Adrenal gland (tissue), 19 donors: ENCODE measurements at places on chromosomes 12 and 14. TPM values are rescaled to one million over a fixed set of nuclear protein-coding genes. Genes with fewer than 3 reads are reported as not detected.

- no peaks in the 10 kb centered on the region for H3K36me3 ChIP-seq
- H3K27ac ChIP-seq = peak overlapping the region; percentile 30
These were observed 663 bp downstream of the PTGER2 start for GRCh38 chr14:52314595-52315354.

Gene IRAK4
- polyA plus RNA-seq = 11.4 TPM

DNA sequence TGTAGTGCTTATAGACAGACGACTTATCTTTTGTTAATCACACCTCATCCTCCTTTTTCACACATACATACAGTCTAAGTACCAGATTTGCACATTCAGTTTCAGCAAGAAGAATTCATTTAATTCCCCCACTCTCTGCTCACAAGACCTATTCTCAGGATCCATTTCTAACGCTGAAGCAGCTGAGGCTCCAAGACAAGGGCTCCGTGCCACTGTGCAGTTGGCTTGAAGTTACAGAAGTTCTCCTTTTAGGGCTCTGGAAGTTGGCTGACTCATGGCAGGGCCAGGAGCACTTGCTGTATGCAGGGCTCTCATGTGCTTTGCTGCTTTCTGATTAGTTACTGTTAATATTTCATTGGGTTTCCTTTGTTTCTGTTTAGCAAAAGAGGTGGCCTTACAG lies 1566.9 kb upstream of the TMEM132C start:
- no peaks in the 10 kb centered on the region for H3K36me3 ChIP-seq
- no peak overlapping the region for H3K4me3 ChIP-seq
- no peak for DNase-seq
- no peaks in the 10 kb centered on the region for H3K27me3 ChIP-seq
- H3K27ac ChIP-seq = no peak overlapping the region
- no peaks in the 10 kb centered on the region for H3K4me1 ChIP-seq

Gene HOXC6
- polyA plus RNA-seq = 23.1 TPM

- no peaks in the 10 kb centered on the region for H3K27me3 ChIP-seq
- H3K4me3 ChIP-seq = peak overlapping the region; percentile 97
- H3K4me1 ChIP-seq = peaks cover 31% of the 10 kb centered on the region
- peak; percentile 81 for DNase-seq
These were observed 490 bp downstream of the SOS2 start for GRCh38 chr14:50230701-50231474.

- no peaks in the 10 kb centered on the region for H3K36me3 ChIP-seq
- no peaks in the 10 kb centered on the region for H3K27me3 ChIP-seq
- no peak overlapping the region for H3K4me3 ChIP-seq
- no peak overlapping the region for H3K27ac ChIP-seq
- no peaks in the 10 kb centered on the region for H3K4me1 ChIP-seq
These were observed 58.2 kb upstream of the ZFP36L1 start for GRCh38 chr14:68851078-68851477.

DNA sequence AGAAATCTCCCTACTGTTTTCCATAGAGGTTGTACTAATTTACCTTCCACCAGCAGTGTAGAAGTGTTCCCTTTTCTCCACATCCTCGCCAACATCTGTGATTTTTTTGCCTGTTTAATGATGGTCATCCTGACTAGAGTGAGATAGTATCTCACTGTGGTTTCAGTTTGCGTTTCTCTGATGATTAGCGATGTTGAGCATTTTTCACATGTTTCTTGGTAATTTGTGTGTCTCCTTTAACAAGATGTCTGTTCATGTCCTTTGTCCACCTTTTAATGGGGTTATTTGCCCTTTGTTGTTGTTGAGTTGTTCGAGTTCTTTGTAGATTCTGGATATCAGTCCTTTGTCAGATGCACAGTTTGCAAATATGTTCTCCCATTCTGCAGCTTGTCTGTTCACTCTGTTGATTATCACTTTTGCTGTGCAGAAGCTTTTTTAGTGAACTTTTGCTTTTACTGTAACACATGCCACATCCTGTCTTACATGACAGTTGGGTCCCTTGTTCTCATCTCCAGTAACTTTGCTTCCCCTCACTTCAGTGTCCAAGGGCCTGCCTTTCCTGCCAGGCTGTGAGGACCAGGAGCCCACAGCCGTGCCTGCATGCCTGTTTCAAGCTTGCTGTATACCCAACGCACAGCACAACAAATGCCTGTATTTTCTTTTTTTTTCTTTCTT lies 64.9 kb downstream of the SPRING1 start:
- H3K27me3 ChIP-seq = no peaks in the 10 kb centered on the region
- H3K27ac ChIP-seq = no peak overlapping the region
- H3K36me3 ChIP-seq = no peaks in the 10 kb centered on the region
- H3K4me1 ChIP-seq = no peaks in the 10 kb centered on the region
- no peak overlapping the region for H3K4me3 ChIP-seq

DNA sequence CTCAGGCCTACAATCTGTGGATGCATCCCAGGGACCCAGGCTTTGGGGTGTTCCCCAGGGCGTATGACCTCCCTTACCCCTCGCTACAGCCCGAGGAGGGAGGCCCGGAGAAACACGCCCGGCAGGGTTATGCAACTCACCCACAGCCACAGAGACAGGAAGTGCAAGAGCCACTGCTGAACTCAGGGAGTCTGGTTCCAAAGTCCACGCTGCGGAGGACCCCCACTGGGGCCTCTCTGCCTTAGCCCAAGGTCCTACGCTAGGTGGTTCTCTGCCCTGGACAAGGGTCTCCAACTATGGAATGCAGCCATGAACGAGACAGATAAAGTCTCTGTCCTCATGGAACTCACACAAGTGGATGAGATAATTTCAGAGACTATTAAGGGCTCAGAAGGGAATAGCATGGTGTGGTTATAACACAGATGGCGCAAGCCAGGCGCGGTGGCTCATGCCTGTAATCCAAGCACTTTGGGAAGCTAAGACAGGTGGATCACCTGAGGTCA lies 11.3 kb downstream of the SCARB1 start:
- peak; percentile 79 for DNase-seq
- H3K4me1 ChIP-seq = peaks cover 83% of the 10 kb centered on the region
- H3K27ac ChIP-seq = peak overlapping the region; percentile 91
- H3K27me3 ChIP-seq = no peaks in the 10 kb centered on the region

DNA sequence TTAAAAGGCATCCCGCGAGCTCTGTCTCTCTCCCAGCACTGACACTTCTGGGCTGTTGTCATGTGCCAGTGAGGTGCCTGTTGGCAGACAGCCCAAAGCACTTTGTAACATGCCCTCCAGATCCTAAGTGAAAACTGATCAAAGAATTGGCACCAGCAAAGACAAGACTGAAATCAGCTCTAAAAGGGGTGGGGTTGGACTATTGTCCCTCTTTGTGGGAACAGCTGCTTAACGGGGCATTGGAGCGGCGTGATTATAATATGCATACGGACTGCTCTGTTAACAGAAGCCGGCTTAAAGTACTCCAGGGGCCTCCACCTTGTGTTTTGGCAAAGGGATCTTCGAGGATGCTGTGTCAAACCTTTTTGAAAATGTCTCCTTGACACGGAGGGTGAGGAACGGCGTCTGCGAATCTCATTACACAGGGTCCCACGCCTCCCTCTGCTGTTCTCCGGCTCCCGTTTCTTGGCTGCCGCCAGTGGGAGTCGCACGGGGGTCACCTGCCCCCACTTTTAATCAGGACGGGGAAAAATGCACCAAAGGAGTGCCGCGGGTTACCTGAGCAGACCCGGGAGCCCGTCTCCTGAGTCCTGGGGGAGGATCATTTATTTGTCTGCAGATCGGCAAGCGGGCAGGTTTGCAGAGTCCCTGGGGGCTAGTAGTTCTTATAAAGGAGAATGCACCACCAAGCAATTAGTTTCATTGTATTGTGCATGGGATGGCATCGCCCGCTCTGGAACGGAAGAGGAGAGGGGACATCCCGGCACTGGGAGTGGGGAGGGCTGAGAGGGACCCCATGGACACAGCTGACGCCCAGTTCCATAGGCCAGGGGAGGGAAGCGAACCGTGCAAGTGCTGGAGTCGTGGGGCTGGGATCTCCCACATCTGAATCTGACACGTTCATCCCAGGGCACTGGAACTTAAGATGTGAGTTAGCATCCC lies 44.3 kb downstream of the SPRING1 start:
- H3K4me1 ChIP-seq = peaks cover 6% of the 10 kb centered on the region
- H3K36me3 ChIP-seq = no peaks in the 10 kb centered on the region
- no peak for DNase-seq
- H3K27me3 ChIP-seq = peaks cover 17% of the 10 kb centered on the region

GRCh38 chr12:39467432-39467870 lies 24.5 kb upstream of the KIF21A start:
- no peak overlapping the region for H3K4me3 ChIP-seq
- no peak for DNase-seq
- no peak overlapping the region for H3K27ac ChIP-seq
- H3K36me3 ChIP-seq = no peaks in the 10 kb centered on the region
- H3K4me1 ChIP-seq = no peaks in the 10 kb centered on the region
- H3K27me3 ChIP-seq = no peaks in the 10 kb centered on the region

- H3K27ac ChIP-seq = peak overlapping the region; percentile 97
- H3K27me3 ChIP-seq = no peaks in the 10 kb centered on the region
- peaks cover 7% of the 10 kb centered on the region for H3K36me3 ChIP-seq
These were observed 559 bp upstream of the LMBR1L start for GRCh38 chr12:49111206-49111605.

DNA sequence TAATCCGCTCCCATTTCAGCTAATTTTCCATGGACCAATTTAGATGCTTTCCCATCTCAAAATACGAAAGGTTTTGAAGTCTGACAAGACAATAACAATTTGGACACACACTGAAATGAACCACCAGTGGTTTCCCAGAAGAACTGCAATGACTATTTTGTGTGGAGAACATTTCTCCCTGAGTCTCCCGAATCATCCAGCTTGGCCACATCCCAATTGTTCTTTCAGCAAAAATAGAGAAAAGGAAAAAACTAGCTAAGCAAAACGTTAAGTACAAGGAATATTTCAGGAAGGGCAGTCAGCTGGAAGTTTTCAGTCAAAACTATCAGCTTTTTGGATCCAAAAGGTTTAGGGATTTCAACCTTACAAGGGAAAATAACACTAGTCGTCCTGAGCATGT lies 390.6 kb downstream of the KCNH5 start:
- no peak overlapping the region for H3K4me3 ChIP-seq
- H3K27me3 ChIP-seq = no peaks in the 10 kb centered on the region
- H3K36me3 ChIP-seq = no peaks in the 10 kb centered on the region
- no peak for DNase-seq
- no peak overlapping the region for H3K27ac ChIP-seq

GRCh38 chr14:31489691-31490090 lies 1.9 kb upstream of the GPR33 start:
- H3K27me3 ChIP-seq = no peaks in the 10 kb centered on the region
- no peak overlapping the region for H3K27ac ChIP-seq
- no peaks in the 10 kb centered on the region for H3K36me3 ChIP-seq
- no peak for DNase-seq

DNA sequence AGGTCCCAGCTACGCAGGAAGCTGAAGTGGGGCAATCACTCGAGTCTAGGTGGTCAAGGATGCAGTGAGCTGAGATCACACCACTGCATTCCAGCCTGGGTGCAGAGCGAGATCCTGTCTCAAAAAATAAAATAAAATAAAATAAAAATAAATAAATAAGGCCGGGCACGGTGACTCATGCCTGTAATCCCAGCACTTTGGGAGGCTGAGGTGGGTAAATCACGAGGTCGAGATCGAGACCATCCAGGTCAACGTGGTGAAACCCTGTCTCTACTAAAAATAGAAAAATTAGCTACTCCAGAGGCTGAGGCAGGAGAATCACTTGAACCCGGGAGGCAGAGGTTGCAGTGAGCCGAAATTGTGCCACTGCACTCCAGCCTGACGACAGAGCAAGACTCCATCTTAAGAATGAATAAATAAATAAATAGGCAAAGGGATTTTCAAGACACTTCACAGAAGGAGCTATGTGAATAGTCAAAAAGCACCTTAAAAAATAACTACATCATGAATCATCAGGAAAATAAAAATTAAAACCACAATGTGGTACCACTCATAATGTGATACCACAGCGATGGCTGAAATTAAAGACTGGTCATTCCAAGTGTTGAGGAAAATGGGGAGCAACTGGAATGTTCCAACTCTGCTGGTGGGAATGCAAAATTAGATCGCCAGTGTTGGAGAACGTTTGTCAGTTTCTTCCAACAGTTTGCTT lies 92.9 kb upstream of the TBX3 start:
- no peak overlapping the region for H3K4me3 ChIP-seq
- H3K4me1 ChIP-seq = peaks cover 11% of the 10 kb centered on the region
- no peak for DNase-seq
- H3K27ac ChIP-seq = peak overlapping the region; percentile 94

DNA sequence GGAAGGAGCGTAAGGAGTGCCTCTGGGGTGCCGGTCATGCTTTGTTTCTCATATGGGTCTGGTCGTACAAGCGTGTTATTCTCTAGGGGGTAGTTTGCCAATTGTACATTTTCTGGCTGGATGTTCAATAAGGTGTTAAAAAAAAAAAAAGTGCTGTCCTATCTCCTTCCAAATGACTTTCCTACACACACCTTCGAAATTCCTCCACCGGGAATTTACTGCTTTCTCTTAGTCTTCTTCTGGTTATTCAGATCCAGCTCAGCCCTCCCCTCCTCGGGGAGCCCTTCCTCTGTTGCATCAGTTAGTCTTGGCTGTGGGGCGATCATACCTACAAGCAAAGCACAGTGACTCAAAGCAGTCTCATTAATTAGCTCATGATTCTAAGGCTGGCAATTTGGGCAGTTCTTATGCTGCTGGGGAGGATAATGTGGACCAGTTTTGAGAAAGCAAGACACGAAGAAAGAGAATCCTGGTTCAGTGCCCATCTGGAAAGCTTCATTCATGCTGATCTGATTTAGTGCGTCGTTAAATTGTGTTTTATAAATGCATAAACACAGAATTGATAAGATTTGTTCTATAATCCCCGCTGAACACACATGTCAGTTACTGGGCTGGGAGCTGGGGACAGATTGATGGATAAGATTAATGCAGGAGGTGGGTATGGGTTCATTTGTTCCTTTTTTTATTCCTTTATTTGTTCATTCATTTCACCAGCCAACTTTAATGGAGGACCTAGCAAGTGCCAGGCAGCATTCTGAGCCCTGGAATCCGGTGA lies 9.2 kb upstream of the CLMN start:
- no peak overlapping the region for H3K4me3 ChIP-seq
- no peaks in the 10 kb centered on the region for H3K36me3 ChIP-seq
- no peak for DNase-seq
- H3K27ac ChIP-seq = no peak overlapping the region
- no peaks in the 10 kb centered on the region for H3K27me3 ChIP-seq
- H3K4me1 ChIP-seq = no peaks in the 10 kb centered on the region

DNA sequence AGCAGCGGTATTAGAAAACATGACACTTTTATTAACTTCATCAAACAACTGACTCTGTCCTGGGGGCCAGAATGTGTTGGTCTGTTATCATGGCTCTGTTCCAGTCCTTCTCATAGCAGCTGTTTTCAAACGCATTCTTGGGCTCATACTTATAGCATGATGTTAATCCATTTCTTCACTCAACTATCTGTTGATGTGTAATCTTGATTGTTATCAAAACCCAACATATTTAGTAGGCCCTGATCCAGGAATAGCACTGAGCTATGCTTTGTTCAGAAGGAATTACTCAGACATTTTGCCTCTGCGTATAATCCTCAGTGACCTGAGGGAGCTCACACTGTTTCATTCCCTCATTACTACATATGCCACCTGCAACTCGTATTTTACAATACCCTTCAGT lies 315.9 kb downstream of the BMP4 start:
- no peaks in the 10 kb centered on the region for H3K4me1 ChIP-seq
- H3K4me3 ChIP-seq = no peak overlapping the region
- no peak for DNase-seq
- no peaks in the 10 kb centered on the region for H3K27me3 ChIP-seq
